ENCODE measurements at places on chromosomes 12 and 14.

DNA sequence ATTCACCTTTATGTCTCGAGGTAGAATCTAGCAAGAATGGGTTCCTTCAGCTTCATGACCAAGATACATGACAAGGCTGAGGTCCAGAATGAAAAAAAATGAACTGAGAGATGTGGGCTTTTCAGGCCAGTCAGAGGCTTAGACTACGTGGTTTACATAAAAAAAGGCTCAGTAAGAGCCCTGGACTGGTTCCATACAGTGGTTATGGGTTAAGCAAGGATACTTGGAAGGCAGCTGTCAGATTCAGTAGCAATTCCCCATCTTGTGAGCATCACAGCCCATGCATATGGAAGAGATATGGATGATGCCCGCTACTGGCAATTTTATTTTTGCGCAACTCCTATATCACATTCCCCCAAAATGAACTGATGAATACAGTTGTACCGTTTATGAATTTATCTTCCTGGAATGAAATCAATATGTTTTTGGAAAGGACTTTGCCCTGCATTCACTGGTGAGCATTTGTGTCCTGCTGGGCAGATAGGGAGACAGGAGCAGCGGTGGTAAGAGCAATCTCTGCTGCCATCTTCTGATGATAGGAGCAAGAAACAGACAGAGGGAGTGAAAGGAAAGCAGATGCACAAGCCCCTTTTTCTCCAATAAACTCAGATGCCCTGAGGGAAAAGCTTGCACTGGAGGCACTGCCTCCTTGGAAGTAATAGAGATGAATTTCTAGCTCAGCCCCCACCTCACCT is 280.4 kb downstream of the GALC start:
- DNase-seq: no peak

GRCh38 chr14:84343656-84344055 is 1186.3 kb upstream of the FLRT2 start:
- no peak for DNase-seq

DNA sequence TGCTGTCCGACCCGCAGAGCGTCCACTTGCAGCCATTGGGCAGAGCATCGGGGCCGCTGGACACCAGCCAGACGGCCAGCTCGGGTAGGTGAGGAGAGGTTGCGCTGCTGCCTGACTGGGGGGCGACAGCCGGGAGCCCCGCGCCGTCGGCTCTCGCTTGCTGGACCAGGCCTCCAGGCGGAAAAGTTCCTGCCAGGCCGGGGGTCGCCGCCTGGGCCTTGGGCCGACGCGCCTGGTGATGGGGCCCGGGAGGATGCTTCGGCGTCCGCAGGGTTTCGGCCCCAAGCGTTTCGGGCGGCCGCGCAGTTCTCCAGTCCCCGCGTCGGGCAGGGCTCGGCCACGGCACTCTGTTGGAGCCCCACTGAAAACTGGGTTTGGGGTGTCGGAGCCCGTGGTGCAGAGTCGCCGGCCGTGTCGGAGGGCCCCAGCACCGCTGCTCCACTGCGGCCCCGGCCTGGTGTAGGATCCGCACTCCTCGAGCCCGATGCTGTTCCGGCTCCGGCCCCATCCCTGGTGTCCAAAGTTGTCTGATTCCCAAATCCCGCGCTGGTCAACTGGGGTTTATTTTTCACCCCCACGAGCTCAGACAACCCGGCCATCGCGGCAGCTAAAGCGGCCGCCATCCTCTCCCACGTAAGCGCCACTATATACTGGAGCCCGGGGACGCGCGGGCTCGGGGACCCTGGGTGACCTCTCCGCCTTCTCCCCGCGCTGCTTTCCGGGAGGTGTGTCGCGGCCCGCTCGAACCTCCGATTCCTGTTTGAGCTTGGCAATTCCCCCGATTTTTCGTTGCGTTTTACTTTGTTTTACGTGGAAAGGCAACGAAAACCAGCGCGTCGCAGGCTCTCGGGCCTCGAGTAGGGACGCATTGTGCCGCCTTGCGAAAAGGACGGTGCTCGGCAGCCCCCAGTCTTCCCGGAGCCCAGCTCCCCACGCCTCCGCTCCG is 872 bp downstream of the VSX2 start:
- no peak for DNase-seq

DNA sequence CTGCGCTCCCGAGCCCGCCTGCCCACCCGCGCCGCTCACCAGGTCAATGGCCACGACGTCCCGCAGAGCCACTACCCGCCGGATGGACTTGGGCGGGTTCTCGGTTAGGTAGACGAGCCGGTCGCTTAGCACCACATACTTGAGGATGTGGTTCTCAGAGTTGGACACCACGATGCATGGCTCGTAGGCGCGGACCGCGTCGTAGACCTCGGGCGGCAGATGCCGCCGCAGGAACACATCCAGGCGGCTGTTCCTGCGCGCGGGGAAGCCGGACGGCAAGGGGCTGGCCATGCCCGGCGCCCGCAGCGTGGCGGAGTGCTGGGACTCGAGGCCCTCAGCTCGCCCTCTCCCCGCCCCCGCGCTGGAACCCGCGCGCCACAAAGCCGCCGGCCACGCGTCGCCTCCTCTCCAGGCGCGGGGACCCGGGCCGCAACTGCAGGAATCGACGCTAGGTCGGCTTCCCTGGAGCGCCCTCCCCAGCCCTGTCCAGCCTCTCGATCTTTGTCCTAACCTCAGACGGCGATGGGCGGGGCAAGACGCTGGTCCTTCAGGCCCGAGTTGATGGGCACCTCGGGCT is at the start of gene C12orf56:
C12orf56 (minus strand) TSS at position 484 of the 577 bp plus-strand sequence; CDS start at position 291, 193 bp downstream.
- DNase-seq: no peak

- DNase-seq: no peak
Measured at GRCh38 chr12:73057428-73057827, 785.3 kb downstream of the TRHDE start.

DNA sequence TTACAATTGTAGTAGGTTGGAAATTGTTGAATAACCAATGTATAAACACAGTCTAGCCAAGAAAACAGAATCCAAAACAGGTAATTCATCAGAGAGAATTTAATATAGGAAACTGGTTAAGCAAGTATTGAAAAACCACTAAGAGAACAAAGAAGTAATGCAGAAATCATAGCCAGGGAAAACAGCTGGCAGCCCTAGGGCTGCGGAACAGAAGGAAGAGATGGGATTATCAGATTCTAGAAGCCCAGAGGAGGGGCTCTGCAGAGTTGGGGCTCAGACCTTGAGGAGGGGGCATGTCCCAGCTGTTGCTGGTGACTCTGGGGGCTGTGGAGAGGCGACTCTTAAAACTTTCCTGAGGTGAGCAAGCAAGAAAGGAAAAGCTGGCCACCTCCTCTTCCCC is 49.4 kb downstream of the CD9 start:
- DNase-seq: no peak

- DNase-seq: no peak
Measured at GRCh38 chr14:95273001-95273978, 46.4 kb downstream of the CLMN start.

DNA sequence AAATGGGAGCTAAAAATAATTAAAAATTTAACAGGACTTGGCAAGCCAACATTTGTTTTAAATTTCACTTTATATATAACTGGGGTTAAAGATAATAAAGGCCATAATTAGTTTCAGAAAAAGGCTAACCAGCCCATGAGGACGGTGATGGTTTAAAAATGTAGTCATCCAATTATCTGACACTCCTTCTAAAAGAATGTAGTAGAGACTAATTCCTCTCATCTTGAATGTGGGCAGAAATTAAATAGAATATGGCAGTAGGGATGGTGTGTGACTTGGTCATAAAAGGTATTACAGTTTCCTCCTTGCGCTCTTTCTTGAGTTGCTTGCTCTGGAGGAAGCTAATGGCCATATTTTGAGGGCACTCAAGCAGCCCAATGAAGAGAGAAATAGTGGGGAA is 49.1 kb upstream of the PTPRB start:
- DNase-seq: no peak

- DNase-seq: no peak
Measured at GRCh38 chr12:107134558-107134957, 41.2 kb upstream of the CRY1 start.

DNA sequence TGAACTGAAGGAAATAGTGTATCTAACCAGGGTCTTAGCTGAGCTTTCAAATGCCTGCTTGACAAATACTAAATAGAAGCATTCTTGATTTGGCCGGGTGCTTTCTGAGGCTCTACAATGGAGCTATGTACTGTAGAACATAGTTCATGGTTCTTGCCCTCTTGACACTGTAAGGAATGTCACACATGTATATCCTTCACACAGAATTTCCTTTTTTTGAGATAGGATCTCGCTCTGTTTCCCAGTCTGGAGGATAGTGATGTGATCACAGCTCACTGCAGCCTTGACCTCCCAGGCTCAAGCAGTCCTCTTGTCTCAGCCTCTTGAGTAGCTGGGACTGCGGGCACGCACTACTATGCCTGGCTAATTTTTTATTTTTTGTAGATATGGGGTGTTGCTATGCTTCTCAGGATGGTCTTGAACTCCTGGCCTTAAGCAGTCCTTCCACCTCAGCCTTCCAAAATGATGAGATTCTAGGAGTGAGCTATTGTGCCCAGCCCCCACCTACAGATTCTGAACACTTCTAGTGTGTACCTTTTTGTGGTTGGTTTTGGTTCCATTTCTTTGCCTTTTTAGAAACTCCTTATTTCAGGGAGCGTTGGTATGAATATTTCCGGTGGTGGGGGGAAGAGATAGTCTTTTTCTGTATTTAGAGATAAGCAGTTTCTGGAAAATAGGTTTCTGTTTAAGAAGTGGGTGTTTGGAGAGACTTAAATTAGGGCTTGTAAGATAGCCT is 4.2 kb downstream of the MLXIP start:
- DNase-seq: no peak

- no peak for DNase-seq
Measured at GRCh38 chr14:66507181-66507721, 696 bp upstream of the GPHN start.

DNA sequence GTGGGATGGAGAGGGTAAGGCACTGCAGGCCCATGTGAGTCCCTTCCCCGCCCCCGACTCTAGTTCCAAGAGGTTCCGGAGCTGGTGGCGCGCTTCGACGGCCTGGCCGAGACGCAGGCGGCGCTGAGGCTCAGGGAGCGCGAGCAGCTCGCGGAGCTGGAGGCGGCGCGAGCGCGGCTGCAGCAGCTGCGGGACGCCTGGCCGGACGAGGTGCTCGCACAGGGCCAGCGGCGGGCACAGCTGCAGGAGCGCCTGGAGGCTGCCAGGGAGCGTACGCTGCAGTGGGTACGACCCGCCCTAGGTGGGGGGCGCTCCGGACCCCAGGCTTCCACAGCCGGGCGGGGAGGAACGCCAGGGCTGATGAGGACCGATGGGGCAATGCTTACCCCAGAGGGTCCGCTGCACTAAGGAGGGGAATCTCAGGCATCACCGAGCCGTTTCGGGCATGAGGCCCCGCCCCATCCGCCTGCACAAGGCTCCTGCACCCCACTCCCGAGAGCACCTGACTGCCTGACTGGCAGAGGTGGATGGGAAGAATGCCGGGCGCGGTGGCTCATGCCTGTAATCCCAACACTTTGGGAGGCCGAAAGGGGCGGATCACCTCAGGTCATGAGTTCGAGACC is 4.9 kb downstream of the CFAP73 start:
- DNase-seq: no peak

GRCh38 chr14:20556500-20557211 is 4.2 kb downstream of the RNASE9 start:
- no peak for DNase-seq

DNA sequence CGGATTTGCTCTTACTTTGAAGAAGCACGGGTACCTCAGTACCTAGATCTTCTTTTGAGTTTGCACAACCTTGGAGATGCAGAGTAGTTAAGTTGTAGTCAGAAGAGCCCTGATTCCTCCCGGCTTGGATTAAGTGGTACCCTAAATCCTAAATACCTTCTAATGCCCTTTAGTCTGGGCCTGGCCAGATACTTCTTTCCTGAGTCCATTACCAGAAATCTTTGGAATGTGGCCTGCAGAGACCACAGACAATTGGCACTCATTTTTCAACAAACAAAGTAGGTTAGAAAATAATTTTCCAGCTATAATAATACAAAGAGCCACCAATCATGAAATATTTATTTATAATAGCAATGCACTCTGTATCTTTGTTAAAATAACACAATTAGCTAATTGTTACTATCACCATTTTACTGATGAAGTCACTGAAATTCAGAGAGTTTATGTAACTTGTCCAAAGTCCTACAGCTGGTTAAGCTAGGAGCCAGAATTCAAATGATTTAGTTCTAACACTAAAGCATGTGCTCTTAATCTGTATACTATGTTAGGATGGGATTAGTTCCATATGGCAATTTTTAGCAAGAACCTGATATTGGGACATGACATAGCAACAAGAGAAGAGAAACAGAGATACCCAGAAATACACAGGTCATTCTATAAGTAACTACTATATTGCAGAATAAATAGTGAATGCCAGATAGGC is 132.1 kb upstream of the PDZRN4 start:
- DNase-seq: no peak

- DNase-seq: no peak
Measured at GRCh38 chr12:104975587-104976343, 10.4 kb upstream of the NOPCHAP1 start.

- no peak for DNase-seq
Measured at GRCh38 chr12:56202366-56202765, 13.1 kb upstream of the SMARCC2 start.

- no peak for DNase-seq
Measured at GRCh38 chr12:51871126-51871525, 16.8 kb upstream of the ANKRD33 start.

DNA sequence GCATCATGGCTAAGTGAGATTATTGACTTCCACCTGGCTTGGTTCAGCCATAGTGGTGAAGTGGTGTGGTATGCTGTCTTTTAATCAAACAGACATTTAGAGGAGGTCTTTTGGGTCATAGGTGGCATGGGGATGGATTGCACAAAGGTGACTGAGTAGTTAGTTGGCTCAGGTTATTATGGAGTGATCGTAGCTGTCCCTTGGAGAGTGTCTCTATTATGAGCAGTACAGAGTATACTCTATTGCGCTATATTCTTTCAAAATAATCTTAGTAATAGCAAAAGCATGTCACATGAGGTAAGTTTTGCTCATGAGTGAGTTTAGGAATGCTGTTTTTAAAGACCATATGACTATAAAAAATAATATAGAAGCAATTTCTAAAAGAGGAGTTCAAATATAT is 60.4 kb downstream of the RASSF8 start:
- DNase-seq: no peak

GRCh38 chr14:49999826-50000379 is 107.0 kb downstream of the ARF6 start:
- no peak for DNase-seq

GRCh38 chr12:49030714-49031572 is 12.4 kb upstream of the PRKAG1 start:
- DNase-seq: no peak

- DNase-seq: no peak
Measured at GRCh38 chr14:30681752-30682355, 59.7 kb downstream of the SCFD1 start.

GRCh38 chr12:95805864-95806671 is 15.5 kb upstream of the NTN4 start:
- DNase-seq: peak; percentile 93

DNA sequence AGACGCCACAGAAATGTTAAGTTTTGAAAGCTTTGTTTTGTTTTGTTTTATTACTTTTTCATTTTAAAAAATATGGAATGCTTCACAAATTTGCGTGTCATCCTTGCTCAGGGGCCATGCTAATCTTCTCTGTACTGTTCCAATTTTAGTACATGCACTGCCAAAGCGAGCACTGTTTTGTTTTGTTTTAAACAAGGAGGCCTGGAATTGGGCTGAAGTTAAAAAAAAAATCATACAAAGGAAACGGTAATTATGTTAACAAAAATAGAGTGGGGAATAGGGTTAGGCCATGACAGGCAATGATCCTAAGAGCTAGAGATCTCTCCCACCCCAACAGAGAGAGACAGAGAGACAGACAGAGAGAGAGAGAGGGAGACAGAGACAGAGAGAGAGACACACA is 57.0 kb downstream of the ZFP36L1 start:
- DNase-seq: no peak

- no peak for DNase-seq
Measured at GRCh38 chr12:52598966-52599365, 2.3 kb downstream of the KRT72 start.

- DNase-seq: no peak
Measured at GRCh38 chr14:20782280-20782890, 1.3 kb downstream of the RNASE6 start.

All from fibroblast of the conjunctiva (primary cell).